ENCODE measurements at places on chromosomes 2 and 18.

DNA sequence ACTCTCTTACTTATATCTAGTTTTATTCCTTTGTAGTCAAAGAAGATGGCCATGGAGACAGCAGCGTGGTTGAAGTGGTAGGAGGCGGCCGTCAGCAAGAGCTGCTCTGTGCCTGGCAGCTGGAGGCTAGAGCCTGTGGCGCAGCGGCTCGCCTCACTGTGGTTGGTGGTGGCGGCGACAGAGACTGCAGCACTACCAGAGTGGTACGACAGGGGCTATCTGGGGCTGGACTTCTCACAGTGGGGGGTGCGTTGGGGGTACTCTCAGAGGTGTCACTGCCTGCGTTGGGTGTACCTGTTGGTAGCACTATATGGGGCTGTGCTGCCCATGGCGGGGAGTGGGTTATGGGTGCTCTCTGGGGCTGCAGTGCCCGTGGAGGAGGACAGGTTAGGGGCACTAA, 8.5 kb upstream of the ANKRD62 start:
- DNase-seq, result no peak

- no peak for DNase-seq
Measured at GRCh38 chr2:152585830-152586484, 131.3 kb downstream of the PRPF40A start.

DNA sequence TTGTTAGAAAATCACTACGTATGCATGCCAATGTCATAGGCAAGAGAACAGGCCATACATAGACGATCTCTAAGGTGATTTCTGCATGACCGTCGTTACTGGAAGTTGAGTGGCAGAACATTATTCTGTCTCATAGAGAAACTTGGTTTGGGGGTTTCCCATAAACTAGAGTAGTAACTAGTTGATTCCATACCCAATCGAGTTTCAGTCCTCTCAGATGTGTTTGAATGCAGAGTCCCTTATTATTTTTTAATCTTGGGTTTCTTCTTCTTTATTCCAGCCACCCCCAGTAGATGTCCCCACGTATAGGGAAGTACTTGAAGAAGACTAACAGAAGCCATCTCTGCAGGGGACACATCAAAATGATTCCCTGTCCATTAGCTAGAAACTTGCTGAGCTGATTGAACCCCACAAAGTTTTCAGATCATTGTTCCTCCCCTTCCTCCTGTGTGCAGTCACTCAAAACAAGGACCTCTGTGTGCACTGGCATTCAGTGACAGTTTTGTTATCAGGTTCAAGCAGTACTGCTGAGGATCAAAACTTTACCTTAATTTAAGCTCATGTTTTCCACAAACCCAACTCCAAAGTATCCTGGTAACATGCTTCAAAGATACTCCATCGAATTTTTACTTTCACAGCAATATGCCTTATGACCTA, 68.4 kb upstream of the CDCA7 start:
- no peak for DNase-seq

DNA sequence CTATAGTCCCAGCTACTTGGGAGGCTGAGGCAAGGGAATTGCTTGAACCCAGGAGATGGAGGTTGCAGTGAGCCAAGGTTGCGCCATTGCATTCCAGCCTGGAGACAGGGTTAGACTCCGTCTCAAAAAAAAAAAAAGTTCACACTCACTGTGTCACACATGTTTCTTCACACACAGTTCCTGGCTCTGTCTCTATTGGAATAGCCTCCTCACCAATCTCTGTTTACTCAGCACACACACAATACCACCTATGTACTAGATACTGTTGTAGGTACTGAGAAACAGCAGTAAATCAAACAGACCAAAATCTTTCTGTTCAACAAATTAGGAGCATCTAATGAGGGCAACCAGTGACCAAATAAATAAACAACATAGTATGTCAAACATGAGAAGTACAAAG, 3.3 kb downstream of the TTC31 start:
- DNase-seq, result no peak

- DNase-seq, result peak; percentile 31
Measured at GRCh38 chr18:46424898-46425297, 232.1 kb downstream of the LOXHD1 start.

- no peak for DNase-seq
Measured at GRCh38 chr2:237744613-237745249, 53.8 kb upstream of the RBM44 start.

- DNase-seq, result no peak
Measured at GRCh38 chr18:22169889-22170420, 566 bp downstream of the GATA6 start.

- DNase-seq, result no peak
Measured at GRCh38 chr2:233461481-233461891, 105.1 kb downstream of the USP40 start.

DNA sequence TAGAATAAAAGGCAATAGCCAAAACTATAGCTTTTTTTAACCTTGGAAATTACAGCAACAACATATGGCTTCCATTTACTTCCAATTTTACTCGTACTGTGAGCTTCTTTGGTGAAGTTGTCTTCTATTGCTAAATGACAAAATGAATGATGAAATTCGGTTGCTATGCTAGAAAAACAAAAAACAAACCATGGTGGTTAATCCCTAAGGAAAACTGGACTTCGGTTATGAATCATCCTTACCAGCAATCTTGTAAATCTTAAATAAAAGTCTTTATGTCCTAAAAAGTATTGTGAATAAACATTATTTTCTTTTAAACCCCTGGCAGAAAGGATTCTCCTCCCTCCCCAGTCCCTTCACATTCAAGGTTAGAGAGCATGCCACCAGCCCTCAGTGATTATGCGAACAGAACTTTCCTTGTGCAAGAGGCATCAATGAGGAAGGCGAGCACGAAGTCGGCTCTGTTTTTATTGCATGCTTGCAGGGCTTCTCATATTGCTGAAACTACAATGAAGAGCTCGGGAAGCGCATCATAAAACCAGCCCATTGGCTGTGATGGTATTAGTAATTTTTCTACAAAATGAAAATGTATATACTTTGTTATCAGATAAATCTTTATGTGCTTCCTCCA, 62.9 kb downstream of the ZNF521 start:
- peak; percentile 7 for DNase-seq

- no peak for DNase-seq
Measured at GRCh38 chr18:57627488-57627887, 5.9 kb upstream of the NARS1 start.

GRCh38 chr2:125870264-125870663, 785.7 kb upstream of the GYPC start:
- DNase-seq, result no peak

- DNase-seq, result no peak
Measured at GRCh38 chr18:40608226-40608625, 1346.8 kb upstream of the PIK3C3 start.

DNA sequence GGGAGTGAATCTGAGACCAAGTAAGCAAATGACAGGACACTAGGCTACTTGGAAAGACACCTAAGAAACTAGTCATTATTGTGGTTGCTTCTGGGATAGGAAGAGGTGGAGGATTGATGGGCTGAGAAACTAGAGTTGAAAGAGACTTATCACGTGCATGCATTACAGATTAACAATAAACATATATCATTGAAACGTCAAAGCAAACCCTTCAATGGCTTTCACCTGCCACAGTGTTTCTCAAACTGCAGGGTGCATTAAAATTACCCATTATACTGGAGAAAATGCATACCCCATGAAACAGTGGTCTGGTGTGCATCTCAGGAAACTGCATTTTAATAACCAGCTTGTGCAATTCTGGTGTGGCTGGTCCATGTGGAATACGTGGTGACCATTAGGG, 318.8 kb downstream of the SMAD2 start:
- no peak for DNase-seq

DNA sequence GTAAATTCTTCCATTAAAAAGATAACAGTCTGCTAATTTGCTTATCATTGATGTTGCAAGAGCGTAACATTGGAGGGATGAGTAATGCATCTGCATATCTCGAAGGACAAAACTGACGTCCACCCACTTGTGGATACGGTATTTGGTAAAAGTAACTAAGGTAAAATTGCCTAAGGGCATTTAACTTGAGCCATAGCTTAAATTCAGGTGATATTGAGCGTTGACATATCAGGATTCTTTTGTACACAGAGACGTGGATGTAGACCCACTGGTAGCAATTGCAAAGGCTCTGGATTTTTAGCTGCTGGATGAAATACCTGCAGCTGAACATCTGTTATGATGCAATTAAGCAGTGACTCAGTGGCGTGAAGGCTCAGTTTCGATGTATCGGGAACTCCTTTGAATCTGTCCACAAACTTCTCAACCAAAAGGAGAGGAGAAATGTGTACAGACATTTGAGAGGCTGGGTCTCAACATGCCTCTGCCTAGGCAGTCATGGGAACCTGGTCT, 119.3 kb downstream of the SPTBN1 start:
- DNase-seq, result no peak

- DNase-seq, result no peak
Measured at GRCh38 chr2:38095079-38095995, 19.4 kb upstream of the CYP1B1 start.

DNA sequence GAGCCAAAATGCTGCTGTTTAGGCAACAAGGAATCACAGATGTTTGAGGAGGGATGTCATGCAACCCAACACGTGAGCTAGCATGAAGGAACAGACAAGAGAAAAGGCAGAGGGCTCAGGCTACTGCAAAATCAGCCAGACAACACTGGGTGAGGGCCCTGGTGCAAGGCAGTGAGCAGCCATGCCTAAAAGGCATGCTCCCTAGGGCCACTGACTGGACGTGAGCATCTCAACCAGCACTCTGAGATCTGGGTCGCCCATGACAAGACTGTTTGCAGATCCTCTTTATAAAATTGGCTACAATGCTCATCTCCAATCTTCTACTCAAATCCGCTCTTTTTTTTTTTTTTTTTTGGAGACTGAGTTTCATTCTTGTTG, 49.1 kb downstream of the KIAA2012 start:
- no peak for DNase-seq

GRCh38 chr2:99728166-99728565, 238.3 kb upstream of the REV1 start:
- no peak for DNase-seq

GRCh38 chr18:616380-616995, 19.7 kb downstream of the CLUL1 start:
- peak; percentile 33 for DNase-seq

- DNase-seq, result no peak
Measured at GRCh38 chr2:47094511-47095142, 60.5 kb downstream of the STPG4 start.

DNA sequence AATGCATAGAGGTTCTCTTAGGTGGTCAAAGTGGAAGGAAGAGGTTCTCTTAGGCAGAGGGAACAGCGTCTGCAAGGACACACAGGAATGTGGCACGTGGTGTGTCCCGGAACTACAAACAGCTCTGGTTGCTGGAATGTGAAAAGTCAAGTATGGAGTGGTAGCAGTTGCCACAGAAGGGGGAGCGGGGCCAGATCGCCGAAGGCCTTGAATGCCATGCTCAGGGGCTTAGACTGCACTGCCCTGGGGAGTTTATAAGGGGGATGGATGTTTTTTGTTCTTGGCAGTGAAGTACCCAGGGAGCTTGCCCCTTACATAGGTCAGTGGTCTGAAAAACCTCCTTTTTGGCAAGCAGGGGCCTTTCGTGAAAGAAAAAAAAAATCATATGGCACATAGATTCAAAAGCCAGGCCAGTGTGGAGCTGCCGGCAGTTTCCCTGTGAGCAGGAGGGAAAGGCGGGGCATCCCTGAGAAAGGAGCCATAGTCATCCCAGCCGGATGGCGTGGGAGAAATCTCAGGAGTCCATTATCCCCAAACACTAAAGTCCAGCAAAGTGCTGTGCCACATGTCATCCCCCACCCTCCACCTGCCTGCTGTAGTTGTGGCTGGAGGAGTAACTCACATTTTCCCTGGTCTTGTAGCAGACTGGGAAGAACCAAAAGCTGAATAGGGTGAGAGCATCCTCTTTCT, 45.4 kb downstream of the GORASP2 start:
- no peak for DNase-seq
